ENCODE measurements at places on chromosomes 1 and 21.

- no peak for DNase-seq
Measured at GRCh38 chr1:185843297-185843869, 109.2 kb downstream of the HMCN1 start.

GRCh38 chr1:157288492-157288891, 150.3 kb upstream of the ETV3 start:
- no peak for DNase-seq

DNA sequence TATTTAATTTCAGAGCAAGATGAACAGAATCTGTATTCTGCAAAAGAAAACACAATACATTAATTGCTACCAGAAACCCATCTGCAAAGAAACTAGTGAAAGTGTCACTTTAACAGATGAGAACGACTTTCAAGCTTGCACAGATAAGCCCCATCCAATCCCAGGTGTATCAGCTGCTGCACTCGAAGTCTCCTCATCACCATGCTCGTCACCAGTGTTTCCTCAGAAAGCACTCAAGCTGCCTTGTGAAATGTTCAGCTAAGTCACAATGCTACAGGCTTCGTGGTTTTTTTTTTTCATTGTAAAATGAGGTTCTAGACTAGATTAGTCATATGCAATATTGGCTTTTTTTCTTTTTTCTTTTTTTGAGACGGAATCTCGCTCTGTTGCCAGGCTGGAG, 3.3 kb upstream of the TOMM20 start:
- no peak for DNase-seq

- no peak for DNase-seq
Measured at GRCh38 chr1:1150100-1150499, 23.6 kb upstream of the TTLL10 start.

DNA sequence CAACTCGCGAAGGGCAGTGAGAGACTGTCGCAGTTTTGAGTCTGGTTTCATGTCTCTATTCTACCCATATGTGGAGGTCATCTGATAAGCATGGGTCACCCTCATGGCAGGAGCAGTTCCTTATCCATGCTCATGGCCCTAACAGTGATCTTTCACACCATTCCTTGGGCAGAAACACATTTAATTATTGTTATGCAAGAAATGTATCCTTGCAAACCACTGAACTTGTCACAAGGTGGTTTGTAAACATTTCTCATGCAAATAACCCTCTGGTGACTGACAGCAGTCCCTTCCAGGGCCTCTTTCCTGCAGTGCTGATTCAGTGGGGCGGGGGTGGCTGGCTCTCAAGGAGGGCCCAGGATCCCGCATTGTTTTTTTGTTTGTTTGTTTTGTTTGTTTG, 421.4 kb upstream of the RUNX1 start:
- DNase-seq = no peak

GRCh38 chr1:19476450-19477190, 8.7 kb downstream of the CAPZB start:
- DNase-seq = no peak

Measured in stimulated activated CD8-positive, alpha-beta memory T cell treated with anti-CD3 and anti-CD28 coated beads, Interleukin-15, amount 100 ng/mL, for 1 hour (primary cell).